Stimulated activated CD4-positive, alpha-beta T cell treated with anti-CD3 and anti-CD28 coated beads, TNF-alpha, amount 100 ng/mL, for 1 hour (primary cell): ENCODE measurements at places on chromosomes 13 and 19.

DNA sequence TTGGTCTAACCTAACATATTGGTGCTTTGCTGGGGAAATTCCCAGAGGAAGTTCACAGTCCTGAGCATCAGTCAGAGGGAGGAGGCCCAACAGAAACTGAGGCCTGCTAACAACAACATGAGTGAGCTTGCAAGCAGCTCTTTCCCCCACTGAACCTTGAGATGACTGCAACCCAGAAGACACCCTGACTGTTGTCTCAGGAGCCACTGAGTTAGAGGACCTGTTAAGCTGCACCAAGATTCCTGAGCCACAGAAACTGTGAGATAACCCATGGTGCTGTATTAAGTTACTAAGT, 193.2 kb upstream of the UBL3 start:
- no peak for DNase-seq

GRCh38 chr19:7987114-7987768, 18.2 kb downstream of the ELAVL1 start:
- DNase-seq, result no peak

DNA sequence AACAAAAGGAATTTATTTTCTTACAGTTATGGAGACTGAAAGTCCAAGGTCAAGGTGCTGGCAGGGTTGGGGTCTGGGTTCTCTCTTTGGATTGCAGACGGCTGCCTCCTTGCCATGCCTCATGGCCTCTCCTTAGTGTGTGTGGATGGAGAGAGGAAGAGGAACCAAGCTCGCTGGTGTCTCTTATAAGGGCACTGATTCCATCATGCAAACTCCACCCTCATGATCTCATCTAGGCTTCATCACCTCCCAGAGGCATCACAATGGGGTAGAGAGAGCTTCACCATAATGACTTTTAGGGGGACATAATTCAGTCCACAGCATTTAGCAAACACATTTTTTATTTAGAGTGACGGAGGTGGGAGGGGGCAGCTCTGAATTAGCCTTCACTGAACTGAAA, 104.9 kb upstream of the ABCC4 start:
- DNase-seq, result no peak

GRCh38 chr13:51222037-51222685, at the start of gene FAM124A:
Gene FAM124A, plus strand, starts transcription at chr13:51222398. Its CDS starts 104 bp downstream, at chr13:51222502.
- DNase-seq, result no peak

- DNase-seq, result no peak
Observed at GRCh38 chr19:12364391-12365235, 870 bp downstream of the ZNF442 start.

- DNase-seq, result no peak
Observed at GRCh38 chr13:83201506-83201905, 680.8 kb downstream of the SLITRK1 start.

GRCh38 chr13:23643338-23644125, 73.3 kb downstream of the TNFRSF19 start:
- DNase-seq, result no peak

DNA sequence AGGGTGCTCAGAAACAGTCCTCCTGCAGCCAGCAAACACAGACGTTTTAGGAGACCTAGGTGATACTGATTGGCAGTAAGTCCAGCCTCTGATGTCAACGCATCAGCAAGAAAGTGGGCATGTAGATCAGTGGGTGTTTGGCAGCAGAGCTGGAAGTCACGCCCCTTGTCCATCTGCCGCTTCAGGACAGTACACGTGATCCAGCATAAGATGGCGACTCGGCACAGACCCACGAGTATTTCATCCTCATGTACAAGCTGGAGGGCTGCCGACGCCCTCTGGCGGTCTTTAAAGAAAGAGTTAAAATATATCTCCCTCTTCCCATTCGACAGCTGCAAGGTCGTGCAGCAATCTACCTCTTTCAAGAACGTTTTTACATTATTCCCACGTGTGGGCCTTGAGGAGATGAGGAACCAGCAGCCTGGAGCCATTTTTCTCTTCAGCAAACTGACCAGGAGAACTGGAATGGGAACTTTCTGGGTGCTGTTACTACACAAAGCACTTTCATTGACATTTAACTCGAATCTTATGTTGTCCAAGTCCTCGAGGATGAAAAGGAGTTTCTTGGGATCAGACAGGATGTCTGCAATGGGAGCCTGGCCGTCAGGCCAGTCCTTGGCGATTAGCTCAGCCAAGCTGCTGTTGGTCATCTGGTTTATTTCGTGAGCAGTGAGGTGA, 22.3 kb downstream of the NLRP11 start:
- DNase-seq, result no peak

DNA sequence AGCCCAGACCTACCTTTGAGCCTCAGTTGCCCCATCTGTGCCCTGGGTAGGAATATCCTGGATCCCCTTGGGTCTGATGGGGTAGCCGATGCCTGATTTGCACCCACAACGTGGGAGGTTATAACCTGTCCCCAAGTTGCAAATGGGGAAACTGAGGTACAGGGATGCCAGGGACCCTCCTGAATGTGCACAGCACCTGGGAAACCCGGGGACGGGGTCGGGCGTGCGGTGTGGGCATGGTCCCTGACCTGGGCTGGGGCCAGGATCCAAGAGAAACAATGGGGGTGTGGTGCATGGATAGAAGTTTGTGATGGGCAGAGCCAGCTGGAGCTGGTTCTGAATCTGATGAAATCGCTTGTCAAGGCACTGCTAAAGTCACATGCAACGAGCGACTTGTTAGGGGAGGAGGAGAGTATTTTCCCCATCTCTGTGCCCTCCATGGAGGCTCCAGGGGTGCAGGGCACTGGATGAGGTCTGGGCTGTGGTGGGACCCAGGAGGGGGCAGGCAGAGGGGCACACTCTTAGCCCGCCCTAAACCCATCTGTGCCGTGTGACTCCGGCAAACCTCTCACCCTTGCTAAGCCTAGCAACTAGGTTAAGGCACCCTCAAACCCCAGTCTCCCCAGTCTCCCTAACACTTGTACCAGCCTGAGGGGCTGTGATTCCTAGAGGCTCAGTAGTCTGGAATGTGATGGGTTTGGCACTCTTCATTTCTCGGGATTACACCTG, 749 bp downstream of the GDF15 start:
- no peak for DNase-seq

- DNase-seq, result no peak
Observed at GRCh38 chr13:39859898-39860297, 204.4 kb downstream of the COG6 start.

DNA sequence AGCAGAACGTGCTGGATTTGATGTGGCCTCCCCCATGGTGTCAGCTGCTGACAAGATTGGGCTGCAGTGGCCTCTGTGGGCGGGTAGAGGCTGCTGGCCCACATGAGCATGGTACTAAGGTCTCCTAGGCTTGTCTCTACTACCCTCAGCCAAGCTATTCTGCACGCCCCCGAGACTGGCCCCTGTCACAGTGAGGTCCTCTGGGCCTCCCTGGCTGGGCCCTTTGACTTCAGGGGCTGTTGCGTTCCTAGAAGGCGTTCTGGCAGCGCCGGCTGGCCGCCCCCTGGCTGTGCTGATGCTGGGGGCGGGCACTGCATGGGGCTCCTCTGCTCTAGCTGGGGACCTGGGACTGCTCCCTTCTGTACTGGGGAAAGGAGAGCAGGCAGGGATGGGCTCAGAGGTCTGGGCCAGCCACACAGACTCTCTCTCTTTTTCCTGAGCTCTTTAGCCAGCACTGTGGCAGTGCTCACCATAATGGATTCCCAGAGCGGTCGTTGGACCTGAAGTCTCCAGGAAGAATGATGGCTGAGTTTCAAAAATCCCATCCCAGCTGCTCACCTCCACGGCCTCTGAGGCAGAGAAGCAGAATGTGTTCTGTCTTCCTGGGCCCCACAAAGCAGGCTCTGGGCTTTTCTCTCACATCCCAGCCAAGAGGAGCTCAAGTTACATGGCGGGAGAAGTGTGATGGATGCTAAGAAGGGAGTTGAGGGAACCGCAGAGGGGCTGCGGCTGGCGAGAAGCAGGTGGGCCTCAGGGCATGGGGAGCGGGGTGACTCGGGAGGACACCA, 32.3 kb downstream of the TSSK6 start:
- no peak for DNase-seq

DNA sequence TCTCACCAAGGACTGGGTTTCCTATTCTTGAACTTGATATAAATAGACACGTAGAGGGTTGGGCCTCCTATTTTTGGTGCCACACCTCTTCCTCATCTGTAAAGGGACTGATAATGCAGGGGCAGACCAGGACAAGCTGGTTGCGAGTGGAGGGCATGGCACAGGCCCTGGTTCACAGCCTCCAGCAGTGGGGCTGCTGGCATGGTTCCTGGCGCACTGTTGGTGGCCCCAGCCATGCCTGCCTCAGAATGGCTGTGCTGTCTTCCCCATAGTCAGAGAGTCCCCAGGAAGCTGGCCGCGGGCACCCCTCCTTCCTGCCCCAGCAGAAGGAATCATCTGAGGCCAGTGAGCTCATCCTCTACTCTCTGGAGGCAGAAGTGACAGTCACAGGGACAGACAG, 10.5 kb upstream of the OVOL3 start:
- no peak for DNase-seq

- DNase-seq, result no peak
Observed at GRCh38 chr13:75764251-75764925, 128.3 kb downstream of the LMO7 start.

DNA sequence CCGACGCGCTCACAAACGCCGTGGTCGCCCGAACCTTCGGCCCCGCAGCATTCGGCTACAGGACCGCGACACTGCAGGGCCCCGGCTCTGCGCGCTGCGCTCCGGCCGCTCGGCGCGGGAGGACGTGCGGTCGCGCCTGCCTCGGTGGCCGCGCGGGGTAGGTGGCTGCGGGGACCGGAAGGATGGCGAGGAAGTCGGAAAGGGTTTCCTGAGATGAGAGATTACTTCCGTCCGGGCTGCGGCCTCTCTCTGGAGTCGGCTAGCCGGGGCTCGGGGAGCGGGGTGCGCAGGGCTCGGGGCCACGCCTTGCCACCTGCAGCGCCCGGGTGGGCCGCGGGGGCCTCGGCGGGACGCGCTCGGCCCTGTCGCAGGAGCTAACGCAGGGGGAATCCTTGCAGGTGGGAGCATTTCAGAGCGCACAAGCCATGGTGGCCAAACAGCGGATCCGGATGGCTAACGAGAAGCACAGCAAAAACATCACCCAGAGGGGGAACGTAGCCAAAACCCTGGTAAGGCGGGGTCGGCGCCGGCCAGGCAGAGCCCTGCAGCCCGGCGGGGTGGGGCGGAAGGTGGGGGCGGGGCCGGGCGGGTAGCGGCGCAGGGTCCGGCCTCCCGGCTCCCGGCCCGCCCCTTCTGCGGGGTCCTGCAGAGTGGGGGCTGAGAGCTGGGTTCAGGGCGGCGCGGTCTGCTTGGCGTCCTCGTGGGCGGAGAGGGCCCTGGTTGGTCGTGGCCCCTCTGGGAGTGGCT, at the start of gene SERP2:
Gene SERP2 (plus strand): TSS at position 224 of the 747 bp plus-strand sequence. CDS start 202 bp downstream, at position 426.
- no peak for DNase-seq

DNA sequence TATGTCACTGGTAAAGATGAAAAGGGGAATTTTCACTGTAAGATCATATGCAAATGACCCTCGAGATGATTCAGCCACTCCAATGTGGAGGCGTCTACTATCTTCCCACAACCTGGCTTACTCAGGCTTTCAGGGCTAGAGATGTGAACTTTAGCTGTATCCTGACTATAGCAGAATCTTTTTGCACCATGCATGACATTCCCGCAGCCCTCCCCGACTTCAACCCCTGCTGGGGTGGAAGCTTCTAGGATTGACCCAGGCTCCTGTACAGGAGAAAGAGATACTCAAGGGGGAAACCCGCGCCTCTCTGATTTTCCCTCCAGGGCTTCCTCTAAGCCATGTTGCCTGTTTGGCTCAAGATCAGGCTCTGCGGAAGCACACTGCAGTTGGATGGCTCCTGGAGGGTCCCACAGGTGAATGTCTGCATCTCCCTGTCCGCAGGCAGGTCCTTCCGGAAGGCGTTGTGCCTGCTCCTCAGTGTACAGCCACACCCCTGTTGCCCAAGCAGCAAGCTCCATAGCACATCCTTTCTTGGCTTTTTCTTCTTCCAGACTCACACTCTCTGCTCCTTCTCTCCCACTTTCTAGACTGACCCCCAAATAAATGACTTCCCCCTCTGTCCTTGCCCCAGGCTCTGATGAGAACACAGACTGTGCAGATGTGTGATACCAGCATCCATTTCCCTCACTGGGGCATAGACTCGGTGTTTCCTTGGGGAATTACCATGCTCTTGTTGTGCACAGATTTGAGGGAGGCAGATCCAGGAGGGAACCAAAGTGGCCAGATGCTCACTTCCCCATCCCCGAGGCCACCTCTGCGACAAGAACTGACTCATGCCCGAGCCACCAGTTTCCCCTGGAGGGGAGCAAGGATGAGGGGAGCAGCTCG, 29.1 kb upstream of the POP4 start:
- DNase-seq, result no peak

GRCh38 chr13:28527629-28528028, 32.7 kb upstream of the FLT1 start:
- no peak for DNase-seq

DNA sequence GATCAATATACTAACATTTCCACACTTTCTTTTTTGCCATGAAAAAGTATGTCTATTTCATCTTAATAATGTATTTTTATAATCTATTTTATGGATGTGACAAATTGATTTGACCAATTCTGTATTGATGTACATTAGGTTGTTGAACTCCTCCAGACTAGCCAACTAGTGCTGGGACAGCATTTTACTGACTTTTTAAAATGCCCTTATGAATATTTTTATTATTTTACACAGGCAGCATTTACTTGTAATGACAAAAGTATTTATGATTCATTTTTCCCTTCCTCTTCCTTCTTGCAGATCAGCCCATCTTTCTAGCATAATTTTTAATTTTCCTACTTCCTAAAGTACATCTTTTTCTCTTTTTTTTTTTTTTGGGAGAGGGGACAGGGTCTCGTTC, 918 bp upstream of the FUZ start:
- no peak for DNase-seq

- no peak for DNase-seq
Observed at GRCh38 chr13:47216176-47216822, 319.4 kb upstream of the HTR2A start.

DNA sequence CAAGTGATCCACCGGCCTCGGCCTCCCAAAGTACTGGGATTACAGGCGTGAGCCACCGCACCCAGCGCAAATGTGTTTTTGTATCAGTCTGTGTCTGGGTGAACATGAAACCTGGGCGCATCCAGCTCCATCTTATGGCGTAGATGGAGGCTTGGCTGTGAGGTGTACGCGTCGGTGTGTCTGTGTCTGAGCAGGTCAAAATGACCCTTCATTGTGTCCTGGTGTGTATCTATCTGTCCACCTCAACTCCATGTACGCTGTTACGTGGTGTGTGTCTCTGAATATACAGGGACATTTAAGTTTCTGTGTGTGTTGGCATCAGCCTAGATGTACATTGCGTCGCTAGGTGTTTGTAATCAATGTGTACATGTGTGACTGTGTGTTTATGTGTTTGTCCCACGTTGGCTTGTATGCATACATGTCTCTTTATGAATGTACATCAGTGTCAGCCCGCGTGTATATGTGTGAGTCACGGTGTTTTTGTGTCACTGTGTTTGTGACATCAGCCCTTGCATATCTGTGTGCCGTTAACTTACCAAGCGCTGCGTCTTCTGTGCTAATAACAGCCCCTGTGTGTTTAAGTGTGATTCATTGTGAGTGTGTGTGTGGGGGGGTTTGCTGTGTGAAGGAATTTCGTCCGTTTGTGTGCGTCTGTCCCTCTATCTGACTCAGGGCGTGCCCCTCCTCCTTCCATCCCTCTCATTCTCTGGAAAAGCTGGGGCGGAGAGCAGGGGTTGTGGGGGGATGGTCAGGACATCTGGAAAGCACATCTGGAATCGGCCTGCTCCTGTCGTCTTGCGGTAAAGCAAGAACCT, 6.4 kb downstream of the AXL start:
- no peak for DNase-seq

GRCh38 chr13:111658145-111659100, 338.0 kb downstream of the TEX29 start:
- no peak for DNase-seq
